ENCODE measurements at places on chromosomes 2 and 18.

DNA sequence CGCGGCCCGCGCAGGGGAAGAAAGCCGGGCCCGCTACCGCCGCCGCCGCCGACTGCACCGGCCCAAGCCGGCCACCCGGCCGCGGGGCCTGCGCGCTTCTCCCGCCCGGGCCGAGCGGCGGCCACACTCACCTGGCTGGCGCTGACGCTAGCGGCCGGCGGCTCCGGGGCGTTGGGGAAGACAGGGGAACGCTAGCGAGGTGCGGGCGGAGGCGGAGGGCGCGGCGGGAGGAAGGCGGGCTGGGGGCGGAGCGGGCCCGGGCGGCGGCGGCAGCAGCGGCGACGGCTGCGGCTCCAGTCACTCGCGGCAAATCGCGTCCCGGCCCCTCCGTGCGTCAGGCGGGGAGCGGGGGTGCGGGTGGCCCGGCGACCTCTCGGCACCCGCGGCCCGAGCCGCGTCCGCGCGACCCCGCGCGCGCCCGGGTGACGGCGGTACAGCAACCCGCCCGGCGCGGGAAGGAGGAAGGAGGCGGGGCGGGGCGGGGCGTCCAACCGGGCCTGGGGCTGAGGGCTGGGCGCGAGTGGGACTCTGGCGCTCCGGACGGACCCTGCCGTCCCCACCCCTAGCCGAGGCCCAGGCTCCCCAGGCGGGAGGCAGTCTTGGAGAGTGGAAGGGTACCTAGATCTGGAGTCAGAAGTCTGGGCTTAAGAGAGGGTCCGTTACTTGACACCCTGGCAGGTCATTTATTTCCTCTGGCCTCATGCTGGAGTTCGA lies at the start of gene SESTD1:
Gene SESTD1, minus strand, starts transcription at position 465 of the 714 bp plus-strand sequence. CDS start 72,991 bp downstream, outside the sequence.
- DNase-seq = peak; percentile 19

- no peak for DNase-seq
Measured at GRCh38 chr18:72542342-72542741, 1.8 kb downstream of the CBLN2 start.

GRCh38 chr2:234293973-234294372 lies 202.9 kb downstream of the ARL4C start:
- no peak for DNase-seq

- no peak for DNase-seq
Measured at GRCh38 chr2:58377181-58377580, 136.1 kb upstream of the FANCL start.

DNA sequence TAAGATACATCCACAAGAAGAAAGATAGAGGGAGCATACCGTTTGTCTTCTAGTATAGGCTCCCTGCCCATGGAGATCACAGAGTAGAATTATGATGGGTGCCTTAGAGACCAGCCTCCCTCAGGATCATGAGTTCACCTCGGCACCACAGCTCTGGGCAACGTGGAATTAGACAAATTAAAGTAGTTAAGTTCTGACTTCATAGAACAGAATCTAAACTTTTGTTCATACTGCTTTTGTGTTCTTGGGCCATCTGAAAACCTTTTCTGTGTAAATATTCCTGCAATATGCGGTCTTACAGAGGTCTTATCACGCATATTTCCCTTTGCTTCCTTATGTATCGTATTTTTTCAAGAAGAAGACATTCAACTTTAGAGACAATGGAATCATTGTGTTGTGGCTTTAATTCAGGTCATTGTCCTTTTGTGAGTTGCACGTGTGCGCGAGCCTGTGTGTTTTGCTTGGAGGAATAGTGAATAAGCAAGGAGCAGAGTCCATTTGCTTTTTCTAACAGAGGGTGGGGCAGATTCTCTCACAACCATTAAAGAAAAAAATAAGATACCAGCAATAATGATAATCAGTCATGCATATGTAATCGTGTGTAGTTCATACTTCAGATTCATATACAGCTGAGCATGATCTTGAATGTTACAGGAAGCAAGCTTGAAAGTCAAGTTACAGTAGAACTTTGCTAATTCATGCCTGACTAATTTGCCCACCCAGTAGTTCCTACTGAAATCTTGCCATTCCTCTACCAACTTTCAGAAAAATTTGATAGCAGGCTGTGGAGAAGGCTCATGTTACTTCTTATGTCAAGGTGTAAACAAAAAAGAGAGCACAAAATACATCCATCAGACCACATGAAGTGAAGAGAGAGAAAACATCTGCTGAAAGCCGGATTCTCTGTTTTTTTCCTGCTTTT lies 243.6 kb downstream of the NEDD4L start:
- DNase-seq = no peak

- DNase-seq = no peak
Measured at GRCh38 chr2:224217962-224218347, 178.9 kb upstream of the SERPINE2 start.

- DNase-seq = no peak
Measured at GRCh38 chr2:161147856-161148255, 12.4 kb upstream of the TANK start.

DNA sequence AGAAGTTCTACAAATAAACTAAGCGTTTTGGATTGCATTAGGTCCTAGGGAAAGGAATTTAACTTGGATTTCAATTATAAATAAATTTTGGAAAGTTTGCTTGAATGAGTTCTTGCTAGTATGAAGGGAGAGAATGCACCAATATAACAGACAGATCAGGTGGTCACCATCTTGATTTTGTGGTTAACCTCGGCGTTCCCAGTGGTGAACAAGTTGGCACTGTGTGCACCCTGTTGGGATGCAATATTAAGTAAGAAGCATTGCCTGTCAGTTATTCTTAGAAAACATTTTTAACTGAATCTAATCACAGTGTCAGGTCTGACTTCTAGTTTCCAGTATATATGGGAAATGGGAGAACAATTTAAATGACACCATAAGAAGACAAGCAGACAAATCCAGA lies 673.4 kb downstream of the SLC4A3 start:
- no peak for DNase-seq

DNA sequence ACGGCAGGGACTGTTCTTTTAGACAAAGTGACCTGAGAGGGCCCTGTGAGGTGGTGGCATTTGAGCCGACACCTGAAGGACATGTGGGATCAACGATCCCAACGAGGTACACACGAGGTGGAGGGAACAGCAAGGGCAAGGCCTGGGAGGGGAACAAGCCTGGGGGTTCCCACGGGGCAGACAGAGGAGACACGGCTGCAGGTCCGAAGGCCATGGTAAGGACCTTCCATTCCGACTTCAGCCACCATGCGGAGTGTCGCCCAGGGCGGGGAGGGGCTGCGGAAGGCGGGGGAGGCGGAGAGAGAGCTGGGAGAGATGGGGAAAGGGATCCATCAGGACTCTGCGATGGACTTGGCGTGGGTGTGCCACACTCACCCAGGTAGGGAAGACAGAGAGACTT lies 151.8 kb downstream of the HDAC4 start:
- no peak for DNase-seq

- no peak for DNase-seq
Measured at GRCh38 chr18:66833646-66834045, 229.8 kb upstream of the CDH19 start.

- no peak for DNase-seq
Measured at GRCh38 chr2:203164311-203164935, 74.4 kb upstream of the CYP20A1 start.

GRCh38 chr2:145352484-145352883 lies 832.6 kb upstream of the ZEB2 start:
- DNase-seq = no peak

- DNase-seq = no peak
Measured at GRCh38 chr2:178844269-178844668, 37.0 kb upstream of the TTN start.

GRCh38 chr2:208254118-208254870 lies 577 bp downstream of the IDH1 start:
- peak; percentile 70 for DNase-seq

GRCh38 chr18:37578182-37578678 lies 12.6 kb upstream of the CELF4 start:
- DNase-seq = no peak
